Activated T-helper 1 cell treated with anti-CD3 and anti-CD28 coated beads, Interleukin-12 subunit alpha, Interleukin-12 subunit beta, Interleukin-2, Interleukin-4 antibody, amounts not matched to agents 30 ng/mL and 10 ng/mL and 1 ng/mL, durations not matched to agents 14 hours and 24 hours and 36 hours (primary cell): ENCODE measurements at places on chromosomes 3 and 15.

DNA sequence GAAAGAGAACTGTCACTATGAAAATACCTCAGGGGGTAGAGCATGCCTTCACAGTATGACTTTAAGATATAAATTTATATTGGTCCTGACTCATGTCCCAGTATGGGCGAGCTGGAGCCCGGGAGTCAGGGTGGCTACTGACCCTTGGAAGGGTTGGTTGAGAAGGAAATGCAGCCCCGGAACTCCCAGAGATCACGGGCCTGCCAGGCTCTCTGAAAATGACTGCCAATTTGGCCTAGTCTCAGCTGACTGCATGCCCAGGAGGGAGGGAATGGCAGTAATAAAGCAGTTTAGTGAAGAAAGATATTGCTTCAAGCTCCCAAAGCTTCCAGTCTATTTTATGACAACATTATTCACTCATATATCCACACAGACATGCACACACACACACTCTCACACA is 299.0 kb downstream of the NR2F2 start:
- no peak for DNase-seq

DNA sequence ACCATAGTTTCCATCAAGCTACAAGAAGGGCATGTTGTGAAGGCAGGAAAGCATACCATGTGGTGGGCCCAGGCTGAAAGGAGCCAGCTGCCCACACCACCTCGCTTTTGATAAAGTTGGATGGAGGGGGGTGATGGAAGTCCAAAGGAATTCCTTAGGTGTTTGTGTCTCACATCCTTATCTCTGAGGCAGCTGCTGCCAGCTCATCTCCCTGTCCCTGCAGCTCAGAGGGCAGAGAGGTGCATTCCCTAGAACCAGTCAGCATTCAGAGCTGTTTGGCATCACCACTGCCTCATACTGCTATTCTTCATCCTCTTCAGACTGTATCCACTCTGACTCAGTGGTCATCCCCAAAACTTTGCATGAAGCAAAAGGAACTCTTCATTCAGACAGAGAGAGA is 141.5 kb upstream of the BFSP2 start:
- DNase-seq = no peak

GRCh38 chr3:31106204-31106603 is 211.7 kb upstream of the GADL1 start:
- DNase-seq = no peak

- no peak for DNase-seq
Measured at GRCh38 chr3:141389703-141390102, 21.4 kb downstream of the ZBTB38 start.

DNA sequence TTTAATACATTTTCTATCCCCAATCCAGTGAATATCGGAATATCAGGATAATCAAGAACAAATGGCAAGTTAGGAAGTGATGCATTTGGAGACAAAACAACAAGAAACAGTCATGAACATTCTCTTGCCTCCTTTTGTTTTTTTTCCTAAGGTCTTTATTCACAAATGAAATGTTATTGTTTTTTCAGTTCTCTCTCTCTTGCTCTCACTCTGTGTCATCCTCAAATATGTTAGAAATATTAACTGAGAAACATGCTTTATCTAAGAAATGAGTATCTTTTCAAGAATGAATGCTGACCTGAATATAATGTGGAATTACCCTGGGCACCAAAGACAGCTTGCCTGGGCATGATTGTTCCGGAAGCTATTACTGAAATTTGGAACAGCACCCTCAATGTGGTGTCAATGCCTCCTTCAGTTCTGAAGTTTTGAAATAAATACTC is 51.3 kb downstream of the RBMS3 start:
- DNase-seq = no peak

DNA sequence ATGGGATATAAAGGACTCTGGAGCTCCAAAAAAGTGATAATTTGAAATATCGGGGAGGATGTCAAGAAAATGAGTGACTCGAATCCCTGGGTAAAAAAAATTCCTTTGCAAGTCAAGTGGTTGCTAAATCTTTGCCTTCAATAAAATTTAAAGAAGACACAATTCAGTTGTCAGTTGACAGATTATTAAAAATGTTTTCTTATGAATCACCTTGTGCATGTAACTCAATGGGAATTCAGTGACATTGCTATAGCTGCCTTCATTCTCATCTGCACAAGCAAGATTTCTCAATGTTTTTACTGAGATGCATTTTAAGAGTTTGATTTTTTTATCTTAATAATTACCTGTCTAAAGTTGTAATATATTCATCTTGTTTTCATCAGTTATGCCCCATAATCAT is 264.0 kb upstream of the IL12A start:
- no peak for DNase-seq

GRCh38 chr3:122263058-122263457 is 62.0 kb upstream of the CSTA start:
- no peak for DNase-seq

- no peak for DNase-seq
Measured at GRCh38 chr3:119359476-119360326, 65.5 kb downstream of the ARHGAP31 start.

DNA sequence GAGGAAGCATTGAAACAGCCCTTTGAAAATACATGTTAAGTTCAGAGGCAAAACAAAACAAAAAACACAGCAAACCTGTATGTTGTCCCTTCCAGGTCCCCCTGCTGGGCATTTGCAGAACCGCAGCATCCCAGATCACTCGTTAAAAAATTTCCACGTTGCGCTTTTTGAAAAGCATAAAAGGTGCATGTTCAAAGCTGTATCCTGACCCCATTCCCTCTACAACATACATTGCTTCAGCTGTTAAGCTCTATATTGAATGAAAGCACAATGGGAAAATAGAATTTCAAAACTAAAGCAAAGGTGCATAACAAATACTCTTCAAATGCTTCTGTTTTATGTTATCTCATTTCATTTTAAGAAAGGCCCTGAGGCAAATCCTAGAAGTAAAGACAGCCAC is 328.3 kb downstream of the THSD4 start:
- DNase-seq = no peak

DNA sequence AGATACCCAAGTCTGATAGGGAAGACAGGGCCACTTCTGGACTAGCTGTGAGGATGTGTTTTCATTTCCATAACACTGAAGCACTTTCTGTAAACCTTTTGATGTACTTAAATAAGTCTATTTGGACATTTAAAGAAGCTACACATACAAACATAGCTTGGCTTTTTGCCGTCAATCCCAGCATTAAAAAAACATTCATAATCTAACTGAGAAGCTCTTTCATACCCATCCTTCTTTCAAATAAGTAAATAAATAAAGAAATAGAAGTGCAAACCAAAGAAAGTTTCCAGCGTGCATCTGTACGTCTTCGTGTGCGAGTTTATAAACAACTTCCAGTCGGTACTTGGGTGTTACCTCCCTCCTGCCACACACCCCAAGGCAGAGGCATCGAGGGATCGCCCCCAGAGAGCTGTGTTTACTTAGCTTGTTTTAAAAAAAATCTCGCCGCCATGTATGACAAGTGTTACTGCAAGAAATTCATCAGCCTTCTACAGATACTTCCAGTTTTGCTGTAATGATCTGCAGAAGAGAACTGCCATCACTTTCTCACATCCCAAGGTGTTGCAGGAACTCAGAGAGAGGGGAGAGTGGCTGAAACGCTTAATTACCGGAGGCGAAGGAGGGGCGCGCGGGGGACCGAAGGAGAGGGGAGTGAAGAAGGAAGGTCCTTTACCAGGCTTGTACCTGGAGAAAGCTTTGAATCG is 9.0 kb upstream of the MEIS2 start:
- no peak for DNase-seq

DNA sequence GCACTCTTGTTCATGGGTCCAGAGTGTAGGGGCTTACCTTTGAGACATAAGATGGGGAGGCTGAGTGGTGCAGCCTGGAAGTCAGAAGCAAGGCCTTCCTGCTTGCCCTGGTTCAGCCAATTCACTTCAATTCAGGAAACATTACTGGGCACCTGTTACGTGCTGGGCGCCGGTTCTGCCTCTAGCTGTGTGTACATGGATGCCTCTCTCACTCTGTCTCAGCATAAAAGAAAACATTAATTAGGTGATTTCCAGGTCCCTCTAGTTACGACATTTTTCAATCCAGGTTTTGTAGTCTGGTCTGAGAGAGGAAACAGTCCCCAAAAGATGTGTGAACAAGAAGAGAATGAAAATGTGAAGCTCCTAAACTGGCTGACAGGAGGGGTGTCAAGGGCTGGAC is 1.2 kb downstream of the RTP1 start:
- DNase-seq = no peak

- no peak for DNase-seq
Measured at GRCh38 chr3:51720292-51721061, 13.6 kb downstream of the GRM2 start.

GRCh38 chr3:67458896-67459530 is 195.4 kb downstream of the SUCLG2 start:
- no peak for DNase-seq

GRCh38 chr3:57974796-57975388 is 33.3 kb upstream of the FLNB start:
- no peak for DNase-seq

GRCh38 chr15:49380912-49381311 is 42.1 kb upstream of the FGF7 start:
- DNase-seq = no peak

- DNase-seq = peak; percentile 61
Measured at GRCh38 chr3:10738688-10739372, 77.2 kb upstream of the SLC6A11 start.

DNA sequence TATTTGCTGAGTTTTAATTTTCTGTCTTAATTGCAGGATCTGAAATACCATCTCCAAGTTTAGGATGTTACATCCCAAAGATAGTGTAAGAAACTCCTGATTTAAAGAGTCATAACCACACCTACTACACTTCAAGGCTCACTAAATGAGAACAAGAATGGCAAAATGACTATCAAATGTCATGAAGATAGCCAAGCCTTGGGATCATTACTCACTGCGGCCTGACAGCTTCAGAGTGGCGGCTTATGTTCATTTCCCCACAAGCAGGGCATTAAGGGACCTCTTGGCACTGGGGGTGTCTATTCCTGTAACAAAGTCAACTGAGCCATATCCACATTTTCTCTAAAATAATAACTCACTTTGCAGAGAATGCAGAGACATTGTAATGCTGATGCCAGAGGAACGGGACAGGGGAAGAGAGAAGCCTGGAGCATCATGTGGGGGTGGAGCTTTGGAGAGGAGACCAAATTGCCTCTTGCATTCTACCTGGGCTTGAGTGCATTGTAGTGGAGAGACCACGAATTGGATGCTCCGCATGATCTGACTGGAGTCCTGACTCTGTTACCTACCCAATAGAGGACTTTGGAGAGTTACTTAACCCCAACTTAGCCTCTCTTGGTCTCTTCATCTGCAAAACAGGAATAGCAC is 219.2 kb downstream of the OPA1 start:
- no peak for DNase-seq

DNA sequence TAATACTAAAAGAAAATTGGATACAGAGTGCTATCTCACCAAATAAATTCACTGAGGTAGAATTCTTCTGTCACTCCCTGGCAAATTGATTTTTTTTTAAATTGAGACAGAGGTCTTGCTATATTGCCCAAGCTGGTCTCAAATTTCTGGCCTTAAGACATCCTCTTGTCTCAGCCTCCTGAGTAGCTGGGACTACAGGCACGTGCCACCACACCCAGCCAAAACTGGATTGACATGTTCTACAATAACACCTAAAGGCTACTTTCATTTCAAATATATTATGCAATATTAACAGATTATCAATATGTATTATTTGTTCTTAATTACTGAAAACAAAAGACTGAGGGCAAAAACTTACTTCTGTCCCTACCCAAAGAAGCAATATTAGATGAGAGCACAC is 36.7 kb downstream of the TFDP2 start:
- no peak for DNase-seq

- no peak for DNase-seq
Measured at GRCh38 chr3:179840985-179841384, 188.1 kb downstream of the USP13 start.

- no peak for DNase-seq
Measured at GRCh38 chr3:32873531-32874130, 55.8 kb downstream of the TRIM71 start.

DNA sequence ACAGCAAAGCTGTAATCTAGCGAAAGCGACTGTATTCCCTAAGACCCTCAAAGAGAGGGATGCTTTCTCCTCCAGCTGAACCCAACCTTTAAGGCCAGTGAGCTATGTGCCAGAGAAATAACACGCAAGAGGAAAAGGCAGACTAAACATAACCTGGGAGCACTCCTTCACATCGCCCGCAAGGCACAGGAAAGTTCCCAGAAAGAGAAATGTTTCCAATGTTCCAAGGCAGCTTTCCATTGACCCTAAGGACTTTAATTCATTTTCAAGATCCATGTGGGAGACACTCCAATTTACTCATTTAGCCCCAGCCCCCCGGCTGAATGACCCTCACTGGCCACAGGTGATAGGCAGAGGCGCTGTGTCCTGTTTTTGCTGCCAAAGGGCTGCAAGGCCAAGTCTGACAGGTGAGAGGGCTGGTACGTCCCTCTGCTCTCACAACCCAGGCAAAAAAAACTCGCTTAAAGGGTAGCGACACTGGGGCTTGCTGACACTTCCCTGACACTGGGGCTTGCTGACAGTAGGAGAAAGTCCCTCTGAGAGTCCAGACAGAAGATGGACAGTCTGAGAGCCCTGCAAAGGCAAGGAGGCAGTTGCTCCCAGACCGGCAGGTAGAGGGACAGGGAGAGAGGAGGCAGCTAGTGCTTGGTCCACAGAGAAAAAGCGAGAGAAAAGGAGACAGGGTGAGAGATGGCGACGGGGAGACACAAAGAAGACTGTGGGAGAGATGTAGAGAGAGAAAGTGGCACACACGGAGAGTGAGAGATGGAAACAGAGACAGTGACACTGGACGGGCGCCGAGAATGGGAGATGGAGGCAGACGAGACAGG is 702 bp downstream of the ARHGEF3 start:
- DNase-seq = peak; percentile 19

GRCh38 chr3:94374439-94375161 is 311.7 kb downstream of the NSUN3 start:
- no peak for DNase-seq

DNA sequence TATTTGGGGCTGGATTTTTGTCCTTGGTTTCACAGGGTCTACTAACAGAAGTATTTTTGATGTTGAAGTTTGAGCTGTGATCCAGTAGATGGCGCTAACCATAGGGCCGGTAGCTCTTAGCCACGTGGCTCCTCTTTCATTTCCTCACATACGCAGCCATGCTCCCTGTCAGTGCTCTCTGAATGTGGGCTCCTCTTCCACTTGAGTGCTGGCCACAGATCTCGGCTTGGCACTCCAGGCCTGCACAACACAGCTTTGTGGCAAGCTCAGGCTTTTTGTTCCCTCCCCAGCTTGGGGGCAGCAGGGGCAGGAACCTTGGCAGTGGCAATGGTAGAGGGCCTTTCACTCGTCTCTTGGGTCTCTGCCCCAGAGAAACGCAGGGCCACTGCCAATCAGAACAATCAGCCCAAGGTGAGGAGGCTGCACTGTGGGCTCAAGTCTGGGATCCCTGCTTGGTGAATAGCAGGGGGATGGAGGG is 18.6 kb upstream of the DNAAF4 start:
- no peak for DNase-seq

DNA sequence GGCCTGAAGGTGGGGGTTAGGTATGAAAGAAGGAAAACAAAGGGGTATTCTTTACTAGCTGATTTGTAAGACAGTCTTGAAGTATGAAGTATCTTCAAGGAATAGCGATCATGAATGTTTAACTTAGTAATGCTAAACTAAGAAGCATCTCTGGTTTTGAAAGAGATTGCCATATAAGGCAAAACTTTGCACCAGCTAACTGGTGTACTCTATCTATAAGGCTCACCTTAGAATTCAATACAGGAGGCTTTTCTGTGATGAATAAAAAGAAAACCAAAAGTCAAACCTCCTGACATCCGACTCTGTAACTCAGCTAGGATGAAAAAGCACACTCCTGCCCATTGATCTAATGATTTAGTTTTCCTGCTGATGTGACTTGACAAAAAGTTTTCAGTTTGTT is 54.7 kb downstream of the FOXP1 start:
- DNase-seq = no peak
